Astrocyte of the cerebellum (primary cell): ENCODE measurements at places on chromosomes 3 and 15.

DNA sequence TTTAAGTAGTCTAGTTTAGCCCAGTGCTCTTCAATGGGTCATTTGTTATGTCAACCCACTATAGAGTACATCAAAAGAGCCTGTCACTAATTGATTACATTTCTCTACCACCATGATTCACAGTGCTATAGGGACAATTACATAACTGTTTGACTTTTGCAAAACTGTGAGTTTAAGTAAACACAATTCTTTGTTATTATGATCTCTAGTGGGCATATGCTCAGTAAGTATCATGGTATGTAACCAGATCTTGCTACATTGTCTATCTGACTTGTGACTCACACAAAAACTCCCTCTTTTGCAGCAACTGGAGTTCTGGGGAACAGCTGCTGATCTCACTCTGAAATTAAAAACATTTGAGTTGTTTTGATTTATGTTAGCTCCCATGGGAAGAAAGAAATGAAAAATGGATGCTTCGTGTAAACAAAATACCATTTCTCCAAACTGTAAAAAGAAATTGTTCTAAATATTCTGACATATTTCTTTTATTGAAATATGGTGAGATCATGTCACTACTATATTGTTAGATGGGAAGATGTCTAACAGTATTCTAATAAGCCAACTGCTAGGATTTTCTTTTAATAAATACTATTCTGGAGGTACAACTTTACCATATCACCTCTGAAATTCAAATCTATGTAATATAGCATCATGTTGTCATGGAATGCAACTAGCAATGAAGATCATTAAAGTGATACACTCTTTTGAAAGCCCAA is 470.4 kb downstream of the ROBO1 start:
- DNase-seq, result peak; percentile 83

GRCh38 chr3:31541089-31541488 is 8.4 kb downstream of the STT3B start:
- DNase-seq, result no peak

GRCh38 chr3:114790752-114791151 is 356.3 kb downstream of the ZBTB20 start:
- DNase-seq, result no peak

- no peak for DNase-seq
Measured at GRCh38 chr3:52986938-52987337, 58.9 kb downstream of the SFMBT1 start.

- DNase-seq, result no peak
Measured at GRCh38 chr15:81911022-81911971, 134.5 kb downstream of the MEX3B start.

DNA sequence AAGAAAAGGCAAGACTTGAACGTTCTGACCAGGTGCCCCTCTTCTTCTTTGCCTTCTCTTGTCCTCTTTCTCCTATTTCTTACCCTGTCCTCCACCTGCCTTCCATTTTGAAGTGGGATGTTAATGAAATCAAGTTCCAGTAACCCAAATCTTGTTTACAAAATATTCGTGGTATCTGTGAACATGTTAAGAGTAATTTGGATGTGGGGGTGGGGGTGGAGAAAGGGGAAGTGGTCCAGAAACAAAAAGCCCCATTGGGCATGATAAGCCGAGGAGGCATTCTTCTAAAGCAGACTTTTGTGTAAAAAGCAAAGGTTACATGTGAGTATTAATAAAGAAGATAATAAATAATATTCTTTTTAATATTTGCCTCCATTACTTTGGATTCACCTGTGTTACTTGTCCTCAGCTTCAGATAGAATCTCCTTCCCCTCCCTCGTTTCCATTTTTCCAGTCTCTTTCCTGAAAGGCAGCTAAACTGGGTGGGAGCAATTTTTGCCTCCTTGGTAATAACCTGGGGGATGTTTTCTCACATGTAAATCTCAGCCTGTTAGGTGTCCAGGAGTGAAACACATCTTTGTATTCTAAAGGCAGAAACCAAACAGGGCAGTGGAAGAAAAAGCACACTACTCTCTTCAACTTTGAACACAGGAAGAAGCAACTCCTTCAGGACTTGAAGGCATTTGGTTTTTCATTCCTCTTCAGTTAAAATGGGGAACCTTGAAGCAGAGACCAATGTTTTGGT is 3.2 kb downstream of the CHST2 start:
- no peak for DNase-seq

DNA sequence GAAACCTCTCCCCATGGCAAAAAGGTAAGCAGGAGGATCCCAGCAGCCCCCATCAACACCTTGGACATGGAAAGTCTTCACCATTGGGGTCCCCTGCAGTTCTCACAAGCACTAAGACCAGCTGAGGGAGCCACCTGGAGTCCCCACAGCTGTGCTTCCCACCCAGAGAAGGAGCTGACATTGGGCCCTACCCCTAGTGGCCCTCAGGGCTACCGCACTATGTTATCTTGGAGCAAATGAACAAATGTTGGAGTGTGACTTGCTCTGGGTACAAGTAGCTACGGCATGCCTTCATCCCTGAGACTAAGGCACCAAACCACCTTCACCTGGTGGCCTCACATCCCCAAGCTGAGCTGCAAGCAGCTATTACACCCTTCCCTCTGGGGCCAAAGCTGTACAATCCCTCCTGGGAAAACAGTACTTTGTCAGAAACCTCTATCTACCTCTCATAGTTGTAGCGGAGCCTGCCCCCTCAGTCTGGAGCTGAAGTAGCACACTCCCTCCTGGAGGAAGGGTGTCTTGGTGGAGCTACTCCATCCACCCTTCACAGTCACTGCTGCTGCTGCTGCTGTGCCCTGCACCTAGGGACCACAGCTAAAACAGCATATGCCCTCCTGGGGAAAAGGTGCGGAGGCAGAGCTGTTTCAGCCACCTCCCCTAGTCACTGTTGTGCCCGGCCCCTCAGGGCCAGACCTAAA is 42.7 kb downstream of the SERP1 start:
- no peak for DNase-seq

- DNase-seq, result no peak
Measured at GRCh38 chr3:151281671-151282324, 3.5 kb upstream of the P2RY14 start.

GRCh38 chr3:11643201-11643603 is 513 bp downstream of the VGLL4 start:
- no peak for DNase-seq

DNA sequence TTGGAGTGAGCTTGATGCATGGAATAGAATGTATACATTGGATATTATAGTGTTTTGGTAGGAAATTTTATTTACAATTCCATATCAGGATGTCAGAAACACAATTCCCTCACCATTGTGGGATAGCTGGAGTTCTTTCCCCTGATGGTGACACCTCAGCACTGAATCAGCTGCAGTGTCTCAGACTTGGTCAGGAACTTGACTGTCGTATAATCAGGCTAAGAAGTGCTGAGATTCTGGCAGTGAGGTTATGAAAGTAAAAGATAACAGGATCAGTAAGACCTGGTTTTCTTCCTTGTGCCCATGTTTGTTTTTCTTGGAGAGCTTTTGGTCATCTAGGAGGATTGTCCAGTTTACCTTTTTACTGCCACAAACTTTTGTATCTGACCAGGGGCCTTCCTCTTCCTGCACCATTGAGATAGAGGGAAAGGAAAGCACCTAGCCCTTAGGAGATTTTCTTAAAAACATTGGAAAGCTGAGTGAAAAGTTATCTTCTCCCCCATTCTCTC is 27.3 kb upstream of the ST3GAL6 start:
- no peak for DNase-seq

GRCh38 chr3:184694716-184695115 is 17.1 kb downstream of the MAGEF1 start:
- DNase-seq, result no peak

DNA sequence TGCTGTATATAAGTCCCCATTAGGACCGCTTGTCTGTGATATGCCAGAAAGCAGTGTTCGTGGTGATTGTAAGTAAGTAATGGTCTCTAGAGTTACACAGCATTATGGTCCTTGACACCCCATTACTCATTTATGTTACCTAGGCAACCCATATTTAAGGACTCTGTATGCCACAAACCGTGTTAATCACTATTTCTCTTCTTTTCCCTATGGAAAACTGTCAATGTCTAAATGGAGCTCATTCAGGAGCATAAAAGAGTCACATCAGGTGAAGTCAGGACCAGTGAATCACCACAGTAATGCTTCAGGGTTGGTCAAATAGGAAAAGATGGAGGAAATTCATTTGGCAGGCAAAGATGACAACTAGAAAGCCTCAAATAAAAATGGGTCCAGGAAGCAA is 146.6 kb upstream of the PEX5L start:
- DNase-seq, result no peak

DNA sequence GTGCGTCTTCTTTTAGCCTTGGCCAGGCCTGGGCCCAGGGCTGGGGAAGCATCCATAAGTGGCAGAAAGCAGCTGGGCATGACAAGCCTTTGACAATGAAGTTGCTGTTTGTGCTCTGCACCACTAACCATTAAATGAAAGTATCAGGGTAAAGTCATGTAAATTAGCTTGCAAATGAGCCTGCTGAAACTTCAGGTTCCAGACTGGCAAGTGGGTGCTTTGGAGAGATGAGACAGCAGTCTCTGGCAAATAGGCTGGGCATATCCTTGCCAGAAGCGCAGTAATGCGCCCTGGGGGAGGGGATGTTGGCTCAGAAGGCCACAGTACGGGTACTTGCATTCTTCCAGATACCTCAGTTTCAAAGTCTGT is 40.7 kb downstream of the RAB6B start:
- DNase-seq, result no peak

GRCh38 chr15:85690561-85691231 is 104.0 kb downstream of the KLHL25 start:
- no peak for DNase-seq

DNA sequence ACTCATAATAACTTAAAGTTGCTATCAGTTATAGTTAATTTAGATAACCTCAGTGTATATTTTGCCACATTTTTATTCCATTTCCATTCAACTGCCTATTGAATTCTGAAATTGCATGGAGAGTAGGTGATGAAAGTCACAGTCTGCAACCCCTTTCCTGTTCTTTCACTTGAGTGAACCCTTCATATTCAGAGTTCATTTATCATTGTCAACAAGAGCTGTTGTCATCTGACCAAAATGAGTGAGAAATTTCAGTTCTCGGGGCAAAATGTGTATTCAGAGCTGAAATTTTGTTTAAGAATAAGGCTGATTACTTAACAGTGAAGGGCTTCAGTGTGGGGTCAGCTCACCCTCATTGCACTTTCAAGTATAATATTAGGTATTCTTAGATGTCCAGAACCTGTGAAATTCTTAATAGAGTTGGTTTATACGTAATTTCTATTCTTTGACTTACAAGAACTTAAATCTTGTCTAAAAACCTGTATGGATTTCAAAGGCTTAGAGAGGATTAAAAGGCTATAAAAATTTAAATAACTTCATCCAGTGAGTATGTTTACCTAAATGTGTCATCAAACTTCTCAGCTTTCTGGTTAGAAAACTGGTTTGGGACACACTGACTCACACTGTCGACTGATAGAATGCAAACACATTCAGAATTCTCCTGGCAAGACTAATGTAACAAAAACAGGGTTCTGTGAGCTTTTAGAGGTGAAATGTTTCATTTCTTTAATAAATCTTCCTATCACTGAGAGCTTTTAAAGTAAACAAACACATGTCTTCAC is 92.2 kb downstream of the CMSS1 start:
- no peak for DNase-seq

GRCh38 chr3:169390741-169391305 is 272.7 kb downstream of the MECOM start:
- no peak for DNase-seq

- DNase-seq, result no peak
Measured at GRCh38 chr3:143001034-143001368, 369 bp upstream of the U2SURP start.

DNA sequence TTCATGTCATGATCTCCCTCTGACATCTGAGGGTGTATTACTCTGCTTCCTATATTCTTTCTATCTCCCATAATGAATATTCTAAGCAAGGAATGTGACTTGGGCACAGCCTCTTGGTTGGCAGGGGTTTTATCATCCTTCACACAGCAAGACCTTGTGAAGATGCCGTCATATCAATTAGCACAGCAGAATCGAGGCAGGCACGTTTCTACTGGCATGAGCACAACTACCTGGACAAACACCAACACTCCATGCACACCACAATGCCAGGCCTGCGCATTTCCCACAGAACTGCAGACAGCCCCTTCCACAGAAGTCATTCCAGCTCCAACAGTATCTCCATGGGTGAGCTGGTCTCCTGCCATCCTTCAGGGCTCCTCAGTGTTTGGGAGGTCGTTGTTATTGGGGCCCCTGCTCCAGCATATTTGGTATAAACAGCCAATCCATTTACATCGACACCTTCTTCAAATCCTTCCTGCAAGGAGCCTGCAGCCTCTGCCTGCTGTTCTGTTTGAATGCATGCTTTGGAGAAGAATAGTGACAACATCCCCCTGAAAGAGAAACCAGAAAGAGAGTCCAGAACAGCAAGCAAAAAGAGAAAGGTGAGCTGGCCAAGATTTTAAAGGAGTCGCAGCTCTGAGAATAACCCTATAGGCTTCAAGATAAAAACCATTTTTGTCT is 275.5 kb downstream of the SHOX2 start:
- peak; percentile 19 for DNase-seq

DNA sequence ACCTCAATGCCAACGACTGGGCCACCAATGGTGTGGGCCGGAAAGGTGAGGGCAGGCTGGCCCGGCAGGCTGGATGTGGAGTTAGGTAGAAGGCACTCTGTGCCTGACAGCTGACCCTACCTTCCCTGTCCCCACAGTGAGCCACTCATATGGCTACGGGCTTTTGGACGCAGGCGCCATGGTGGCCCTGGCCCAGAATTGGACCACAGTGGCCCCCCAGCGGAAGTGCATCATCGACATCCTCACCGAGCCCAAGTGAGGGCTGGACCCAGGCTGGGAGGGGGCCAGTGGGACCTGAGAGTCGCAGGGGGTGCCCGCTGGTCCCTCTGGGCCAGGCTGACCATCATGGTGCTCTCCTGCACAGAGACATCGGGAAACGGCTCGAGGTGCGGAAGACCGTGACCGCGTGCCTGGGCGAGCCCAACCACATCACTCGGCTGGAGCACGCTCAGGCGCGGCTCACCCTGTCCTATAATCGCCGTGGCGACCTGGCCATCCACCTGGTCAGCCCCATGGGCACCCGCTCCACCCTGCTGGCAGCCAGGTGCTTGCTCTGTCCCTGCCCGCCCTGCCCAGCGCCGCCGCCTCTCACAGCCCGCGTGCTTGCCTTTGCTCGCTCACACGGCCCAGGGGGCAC is 4.5 kb upstream of the FES start:
- DNase-seq, result no peak

DNA sequence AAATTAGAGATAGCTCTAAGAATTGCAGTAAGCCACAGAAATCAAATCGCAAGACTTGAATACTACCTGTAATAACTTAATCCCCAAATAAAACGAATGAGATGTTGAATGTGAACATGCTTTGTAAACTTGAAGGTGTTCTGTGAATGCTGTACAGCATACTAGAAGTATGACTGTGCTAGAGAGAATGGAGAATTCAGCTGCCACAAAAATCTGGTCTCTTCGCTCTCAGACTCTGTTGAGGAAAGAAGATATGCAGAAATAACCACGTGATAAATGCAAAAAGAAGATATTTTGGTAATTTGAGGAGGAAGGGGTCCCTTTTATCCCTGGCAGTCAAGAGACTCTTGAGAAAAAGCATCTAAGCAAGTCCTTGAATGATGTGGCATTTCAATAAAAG is 37.3 kb downstream of the ZBTB38 start:
- DNase-seq, result no peak

GRCh38 chr3:152352554-152352953 is 83.8 kb downstream of the MBNL1 start:
- no peak for DNase-seq
